ENCODE measurements at places on chromosomes 13 and 19.
A peak's percentile ranks its signal among the peaks of the same experiment; 100 is the strongest.

DNA sequence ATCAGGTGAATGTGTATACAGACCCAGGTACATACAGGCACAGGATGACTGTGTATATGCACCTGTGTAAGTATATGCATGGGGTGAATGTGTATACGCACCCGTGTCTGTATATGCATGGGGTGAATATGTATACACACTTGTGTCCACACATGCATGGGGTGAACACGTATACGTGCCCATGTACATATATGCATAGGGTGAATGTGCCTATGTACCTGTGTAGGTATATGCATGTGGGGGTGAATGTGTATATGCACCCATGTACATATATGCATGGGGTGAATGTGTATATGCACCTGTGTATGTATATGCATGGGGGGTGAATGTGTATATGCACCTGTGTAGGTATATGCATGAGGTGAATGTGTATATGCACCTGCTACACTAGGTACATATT is 6.9 kb upstream of the ANGPTL8 start:
- DNase-seq: no peak

GRCh38 chr13:63691474-63691873 is 2275.8 kb upstream of the PCDH20 start:
- DNase-seq: no peak

- no peak for DNase-seq
These were observed 215.1 kb downstream of the DNAJC15 start for GRCh38 chr13:43238341-43239083.

DNA sequence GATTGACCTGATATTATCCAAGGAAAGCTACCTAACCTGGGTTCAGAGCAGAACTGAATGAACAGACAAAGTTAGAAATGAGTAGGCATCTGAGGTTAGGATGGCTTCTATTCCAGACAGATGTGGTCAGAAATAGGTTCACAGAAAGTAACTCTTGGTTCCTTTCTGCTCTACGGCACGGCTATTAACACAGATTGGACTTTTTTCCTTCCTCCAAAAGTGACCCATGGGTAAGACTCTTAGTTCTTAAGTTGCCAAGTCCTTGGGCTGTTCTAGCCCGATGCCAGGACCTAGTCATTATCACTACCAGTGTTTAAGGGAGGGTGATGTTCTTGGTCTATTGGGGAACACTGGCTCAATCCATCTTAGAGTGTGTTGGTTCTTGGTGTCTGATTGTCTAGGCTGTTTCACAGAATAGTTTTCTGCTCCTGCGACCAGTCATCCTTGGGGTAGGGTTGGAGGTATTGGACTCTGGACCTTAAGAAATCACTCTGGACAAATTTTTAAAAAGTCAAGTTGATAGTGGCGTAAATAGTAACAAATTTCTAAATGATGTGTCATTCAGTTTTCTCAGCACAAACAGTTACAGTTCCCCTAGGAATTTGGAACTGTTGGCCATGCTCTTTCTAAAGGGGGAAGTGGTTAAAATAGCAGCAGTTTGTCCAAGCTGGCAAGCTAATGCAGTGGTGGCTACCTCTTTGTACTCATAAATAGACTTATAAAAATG is 60.1 kb upstream of the MYCBP2 start:
- DNase-seq: no peak

- DNase-seq: no peak
These were observed 62.3 kb downstream of the EFNB2 start for GRCh38 chr13:106473154-106473553.

- no peak for DNase-seq
These were observed 5.0 kb upstream of the LENG1 start for GRCh38 chr19:54164369-54165068.

GRCh38 chr13:50370303-50370950 is 355.2 kb downstream of the KCNRG start:
- DNase-seq: no peak

- DNase-seq: no peak
These were observed 139.0 kb downstream of the SOX1 start for GRCh38 chr13:112205990-112206389.

DNA sequence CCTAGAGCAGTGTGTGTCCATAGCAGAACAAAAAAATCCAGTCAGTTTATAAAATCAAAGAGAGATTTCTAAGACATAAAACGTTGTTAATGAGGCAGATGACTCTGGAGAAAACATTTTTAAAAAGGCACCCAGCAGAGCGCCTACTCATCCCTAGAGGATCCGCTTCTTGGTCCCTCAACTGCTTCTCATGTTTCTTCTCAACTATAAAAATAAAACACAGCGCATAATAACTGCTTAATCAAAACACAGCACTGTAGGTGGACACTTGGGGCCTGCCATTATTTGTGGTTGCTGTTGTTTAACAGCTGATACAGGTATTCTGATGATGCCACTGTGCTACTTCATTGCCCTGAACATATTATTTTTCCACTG is 347.9 kb downstream of the FGF9 start:
- DNase-seq: no peak

DNA sequence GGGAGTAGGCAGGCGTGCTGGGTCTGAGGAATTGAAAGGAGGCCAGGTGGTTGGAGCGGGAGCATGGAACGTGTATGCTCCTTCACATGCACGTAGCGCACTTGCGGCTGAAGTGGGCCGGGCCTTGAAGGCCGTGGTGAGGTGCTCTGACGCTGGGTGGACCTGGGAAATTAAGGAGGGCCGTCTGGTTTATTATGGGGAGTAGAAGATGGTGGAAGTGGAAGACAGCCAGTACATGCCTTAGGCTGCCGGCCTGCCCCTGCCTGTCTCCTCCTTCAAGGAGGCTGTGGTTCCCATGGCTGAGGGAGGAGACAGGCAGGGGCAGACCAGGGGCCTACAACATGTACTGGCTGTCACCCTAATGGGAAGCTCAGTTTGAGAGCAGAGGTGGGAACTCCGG is 23.9 kb downstream of the GATAD2A start:
- DNase-seq: no peak

DNA sequence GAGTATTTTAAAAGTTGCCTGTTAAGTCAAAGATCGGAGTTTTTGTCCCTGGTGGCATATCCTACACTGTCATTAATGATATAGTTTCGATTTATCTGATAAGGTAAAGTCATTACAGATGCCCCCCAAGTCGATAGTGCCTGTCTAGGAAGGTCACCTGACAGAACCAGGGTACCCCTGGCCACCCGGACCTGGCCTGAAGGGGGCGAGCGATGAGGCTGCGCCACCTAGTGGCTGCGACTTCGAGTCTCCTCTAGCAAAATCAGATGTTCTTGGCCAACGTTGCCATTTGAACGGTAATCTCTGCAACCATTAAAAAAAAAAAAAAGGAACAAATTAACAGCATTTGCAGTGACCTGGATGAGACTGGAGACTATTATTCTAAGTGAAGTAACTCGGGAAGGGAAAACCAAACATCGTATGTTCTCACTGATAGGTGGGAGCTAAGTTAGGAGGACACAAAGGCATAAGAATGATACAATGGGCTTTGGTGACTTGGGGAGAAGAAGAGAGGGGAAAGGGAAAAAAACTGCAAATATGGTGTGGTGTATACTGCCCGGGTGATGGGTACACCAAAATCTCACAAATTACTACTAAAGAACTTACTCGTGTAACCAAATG is 565.1 kb downstream of the LIG4 start:
- DNase-seq: no peak

DNA sequence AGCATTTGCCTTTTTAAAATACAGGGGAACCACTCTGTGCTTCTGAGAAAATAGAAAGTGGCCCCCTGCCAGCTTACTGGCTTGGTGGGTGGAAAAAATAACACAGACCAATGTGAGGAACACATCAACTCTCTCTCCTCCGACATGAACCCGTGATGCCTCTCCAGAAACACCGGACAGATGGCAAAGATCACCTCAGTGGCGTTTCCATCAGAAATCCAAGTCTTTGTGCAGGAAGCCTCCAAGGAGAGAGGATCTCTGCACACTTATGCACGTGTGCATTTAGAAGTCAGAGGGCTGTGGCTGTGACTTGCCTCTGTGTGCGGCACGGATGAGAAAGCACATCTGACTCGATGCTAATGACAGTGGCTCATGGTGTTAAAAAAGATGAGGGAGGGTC is 112.3 kb upstream of the KLF12 start:
- no peak for DNase-seq

DNA sequence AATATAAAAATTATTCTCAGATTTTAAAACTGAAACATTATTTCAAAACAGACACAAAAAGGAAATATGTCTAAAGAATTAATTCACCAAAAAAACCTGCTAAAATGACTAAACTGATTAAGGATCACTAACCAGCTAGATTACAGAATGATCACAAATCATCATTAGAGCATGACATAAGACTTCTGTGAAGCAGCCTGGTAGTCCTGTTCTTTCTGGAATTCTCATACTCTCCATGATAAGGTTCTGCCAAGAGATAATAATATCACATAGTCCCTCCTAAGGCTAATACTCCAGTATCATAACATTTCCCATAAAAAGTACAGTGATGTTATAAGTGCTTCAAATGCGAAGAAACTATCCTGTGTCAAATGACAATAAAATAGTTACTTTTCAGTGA is 1814.9 kb downstream of the SLITRK5 start:
- no peak for DNase-seq

DNA sequence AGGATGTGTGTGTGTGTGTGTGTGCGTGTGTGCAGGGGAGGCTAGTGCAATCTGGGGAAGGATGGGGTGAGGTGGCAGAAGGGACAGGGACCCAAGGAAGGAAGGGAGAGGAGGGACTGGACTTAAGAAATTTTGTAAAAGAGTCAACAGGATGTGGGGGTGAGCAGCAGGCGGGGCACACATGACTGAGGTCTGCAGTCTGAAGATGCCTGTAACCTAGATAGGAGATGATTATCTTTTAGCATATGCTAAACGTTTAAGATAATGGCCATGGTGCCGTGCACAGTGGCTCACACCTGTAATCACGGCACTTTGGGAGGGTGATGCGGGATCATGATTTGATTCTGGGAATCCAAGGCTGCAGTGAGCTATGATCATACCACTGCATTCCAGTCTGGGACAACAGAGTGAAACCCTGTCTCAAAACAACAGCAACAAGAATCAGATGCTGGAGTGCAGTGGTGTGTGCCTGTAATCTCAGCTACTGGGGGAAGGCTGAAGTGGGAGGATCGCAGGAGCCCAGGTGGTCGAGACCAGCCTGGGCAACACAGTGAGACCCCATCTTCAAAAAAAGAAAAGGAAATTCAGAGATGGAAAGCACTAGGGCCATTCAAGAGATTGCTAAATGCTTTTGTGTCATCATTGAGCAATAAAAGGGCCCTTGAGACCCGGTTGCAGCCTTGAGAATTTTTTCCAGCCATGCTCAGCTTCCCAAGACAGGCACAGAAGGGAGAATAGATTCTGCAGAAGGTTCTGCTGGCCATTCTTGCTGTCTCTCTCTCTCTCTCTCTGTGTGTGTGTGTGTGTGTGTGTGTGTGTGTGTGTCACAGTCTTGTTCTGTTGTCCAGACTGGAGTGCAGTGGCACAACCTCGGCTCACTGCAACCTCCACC is 3.8 kb upstream of the ZNF414 start:
- DNase-seq: no peak

- DNase-seq: peak; percentile 40
These were observed 68.3 kb downstream of the DACH1 start for GRCh38 chr13:71798707-71799106.

DNA sequence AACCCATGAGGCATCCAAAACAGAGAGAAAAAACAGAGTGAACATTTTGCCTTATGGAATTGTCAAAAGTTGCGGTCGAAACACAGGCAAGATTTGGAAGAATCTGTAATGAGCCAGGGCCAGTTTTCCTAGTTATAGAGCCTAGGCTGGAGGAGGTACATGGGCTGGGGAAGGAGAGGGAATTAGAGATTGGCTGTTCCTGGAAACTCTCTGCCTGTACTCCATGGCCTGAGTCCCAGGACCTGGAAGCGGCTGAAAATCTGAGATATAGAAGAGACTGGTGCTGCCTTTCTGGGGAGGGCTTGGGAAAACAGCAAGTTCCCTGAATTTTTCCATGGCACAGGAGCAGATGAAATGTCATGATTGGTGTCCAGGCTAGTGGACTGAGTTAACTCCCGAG is 122.8 kb upstream of the KLF12 start:
- no peak for DNase-seq

GRCh38 chr19:38076337-38076736 is 147.7 kb downstream of the DPF1 start:
- no peak for DNase-seq

DNA sequence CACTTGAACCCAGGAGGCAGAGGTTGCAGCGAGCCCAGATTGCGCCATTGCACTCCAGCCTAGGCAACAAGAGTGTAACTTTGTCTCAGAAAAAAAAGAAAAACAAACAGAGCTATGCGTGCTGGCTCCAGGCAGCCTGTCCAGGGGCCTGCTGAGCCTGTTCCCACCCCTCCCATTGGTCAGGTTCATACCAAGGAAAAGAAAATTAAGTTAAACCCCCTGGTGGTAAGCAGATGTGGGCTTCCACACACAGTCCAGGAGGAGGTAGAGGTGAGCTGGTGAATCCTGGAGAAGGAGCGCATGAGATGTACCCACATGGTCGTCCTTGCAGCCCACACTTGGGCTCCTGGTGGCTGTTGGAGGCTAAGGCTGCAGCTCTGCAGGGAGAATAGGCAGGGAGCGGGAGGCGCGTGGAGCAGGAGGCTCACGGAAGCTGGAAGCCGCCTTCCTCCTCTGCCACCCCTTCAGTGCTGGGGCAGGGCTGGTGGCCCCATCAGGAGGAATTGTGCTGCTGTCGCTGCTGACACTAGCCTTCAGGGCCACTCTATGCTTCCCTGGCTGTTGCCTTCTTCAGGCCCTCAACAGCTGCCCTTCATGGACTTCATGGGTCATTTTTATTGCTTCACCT is 10.5 kb upstream of the CHAMP1 start:
- DNase-seq: no peak

GRCh38 chr19:11093689-11094238 is 4.5 kb downstream of the LDLR start:
- no peak for DNase-seq

- DNase-seq: no peak
These were observed 19.5 kb downstream of the FAM124A start for GRCh38 chr13:51241720-51242119.

- DNase-seq: no peak
These were observed 87.8 kb downstream of the CCNA1 start for GRCh38 chr13:36520111-36520510.

DNA sequence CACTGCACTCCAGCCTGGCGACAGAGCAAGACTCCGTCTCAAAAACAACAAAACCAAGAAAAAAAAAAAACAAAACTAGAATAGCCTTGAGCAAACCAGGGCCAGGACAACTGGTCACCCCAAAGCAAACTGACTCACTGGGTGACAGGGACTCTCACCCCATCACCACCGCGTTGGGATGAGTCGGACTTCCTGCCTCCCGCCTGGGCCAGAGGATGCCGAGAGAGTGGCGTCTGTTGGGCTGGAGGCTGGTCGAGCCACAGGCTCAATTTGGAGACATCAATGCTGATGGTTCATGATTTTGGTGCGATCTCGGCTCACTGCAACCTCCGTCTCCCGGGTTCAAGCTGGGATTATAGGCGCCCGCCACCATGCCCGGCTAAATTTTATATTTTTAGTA is 11.6 kb downstream of the TMPRSS9 start:
- no peak for DNase-seq
